ENCODE measurements at places on chromosomes 3 and 15.

DNA sequence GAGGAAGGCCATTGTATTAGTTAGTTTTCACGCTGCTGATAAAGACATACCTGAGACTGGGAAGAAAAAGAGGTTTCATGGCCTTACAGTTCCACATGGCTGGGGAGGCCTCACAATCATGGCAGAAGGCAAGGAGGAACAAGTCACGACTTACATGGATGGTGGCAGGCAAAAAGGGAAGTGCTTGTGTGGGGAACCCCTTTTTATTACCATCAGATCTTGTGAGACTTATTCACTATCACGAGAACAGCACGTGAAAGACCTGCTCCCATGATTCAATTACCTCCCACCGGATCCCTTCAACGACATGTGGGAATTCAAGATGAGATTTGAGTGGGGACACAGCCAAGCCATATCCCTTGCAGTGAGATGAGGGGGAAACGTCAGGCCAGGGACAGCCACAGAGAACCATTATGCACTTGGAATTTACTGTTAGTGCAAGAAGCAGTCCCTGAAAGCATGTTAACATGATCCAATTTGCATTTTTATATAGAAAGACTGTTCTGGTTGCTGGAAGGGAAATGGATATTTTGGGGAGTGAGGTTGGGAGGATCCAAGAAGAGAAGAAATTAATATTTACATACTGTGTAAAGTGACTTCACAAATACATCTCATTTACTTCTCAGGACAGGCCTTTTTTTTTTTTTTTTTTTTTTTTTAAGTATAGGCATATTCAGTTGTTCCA lies 87.1 kb downstream of the ARNT2 start:
- no peak for DNase-seq

DNA sequence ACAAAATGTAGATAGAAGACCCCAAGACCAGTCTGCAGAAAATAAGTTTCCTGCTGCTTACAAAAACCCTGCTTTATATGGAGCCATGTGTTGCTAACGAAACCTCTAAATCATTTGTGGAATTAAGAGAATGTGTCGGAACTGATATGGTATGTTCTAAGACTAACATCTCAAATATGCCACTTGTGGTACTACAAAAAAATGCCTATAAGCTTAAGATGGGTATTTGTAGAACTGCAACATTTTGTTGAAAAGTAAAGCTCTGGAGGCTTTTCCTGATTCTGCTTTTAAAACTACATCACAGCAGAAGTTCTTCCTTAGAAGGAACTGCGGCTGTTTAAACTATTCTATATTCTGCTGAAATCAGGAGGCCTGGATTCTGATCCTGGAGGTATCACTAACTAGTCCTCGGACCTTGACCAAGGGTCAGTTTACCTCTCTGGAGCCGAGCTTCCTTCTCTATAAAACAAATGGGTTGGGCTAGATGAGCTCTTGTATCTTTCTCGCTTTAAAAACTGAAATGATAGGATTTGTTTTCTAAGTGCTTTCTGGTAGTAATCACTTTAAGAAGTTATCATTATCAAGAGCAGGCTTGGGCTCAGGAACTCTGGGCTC lies 74.9 kb downstream of the RAD18 start:
- no peak for DNase-seq

GRCh38 chr3:52934630-52935530 lies 37.5 kb upstream of the STIMATE start:
- no peak for DNase-seq

GRCh38 chr15:96171853-96172296 lies 158.6 kb upstream of the NR2F2 start:
- DNase-seq: no peak

DNA sequence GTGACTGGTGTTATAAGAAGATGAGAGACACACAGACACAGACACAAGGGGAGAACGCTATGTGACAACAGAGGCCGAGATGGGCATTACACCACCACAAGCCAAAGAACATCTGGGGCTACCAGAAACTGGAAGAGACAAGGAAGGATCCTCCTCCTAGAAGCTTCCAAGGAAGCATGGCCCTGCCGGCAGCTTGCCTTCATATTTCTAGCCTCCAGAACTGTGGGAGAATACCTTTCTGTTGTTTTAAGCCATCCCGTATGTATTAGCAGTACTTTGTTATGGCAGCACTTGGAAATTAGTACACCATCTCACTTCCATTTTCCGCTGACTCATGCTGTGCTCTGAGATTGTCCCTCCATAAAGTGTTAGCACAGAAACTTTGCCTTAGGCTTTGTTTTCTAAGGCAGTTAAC lies 38.7 kb upstream of the CA12 start:
- no peak for DNase-seq

DNA sequence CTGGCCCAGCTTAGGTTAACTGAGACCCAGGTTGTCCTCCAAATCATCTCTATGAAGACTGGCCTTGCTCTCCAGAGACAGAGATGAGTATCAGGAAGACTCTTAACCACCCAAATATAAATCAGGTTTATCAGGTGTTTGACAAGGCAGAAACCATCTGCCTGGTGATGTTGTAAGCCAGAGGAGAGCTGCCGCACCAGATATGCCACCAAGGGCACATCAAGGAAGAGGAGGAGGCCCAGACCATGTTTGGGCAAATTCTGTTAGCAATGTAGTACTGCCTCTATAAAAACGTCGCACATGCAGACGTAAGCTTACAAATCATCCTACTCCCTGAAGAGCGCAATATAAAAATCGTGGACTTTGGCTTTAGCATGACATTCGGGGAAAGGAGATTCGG lies 21.0 kb upstream of the RPL32 start:
- DNase-seq: no peak
